ENCODE measurements at places on chromosomes 2 and 18.

GRCh38 chr2:43715300-43716098, 39.3 kb upstream of the C1GALT1C1L start:
- DNase-seq, result no peak

DNA sequence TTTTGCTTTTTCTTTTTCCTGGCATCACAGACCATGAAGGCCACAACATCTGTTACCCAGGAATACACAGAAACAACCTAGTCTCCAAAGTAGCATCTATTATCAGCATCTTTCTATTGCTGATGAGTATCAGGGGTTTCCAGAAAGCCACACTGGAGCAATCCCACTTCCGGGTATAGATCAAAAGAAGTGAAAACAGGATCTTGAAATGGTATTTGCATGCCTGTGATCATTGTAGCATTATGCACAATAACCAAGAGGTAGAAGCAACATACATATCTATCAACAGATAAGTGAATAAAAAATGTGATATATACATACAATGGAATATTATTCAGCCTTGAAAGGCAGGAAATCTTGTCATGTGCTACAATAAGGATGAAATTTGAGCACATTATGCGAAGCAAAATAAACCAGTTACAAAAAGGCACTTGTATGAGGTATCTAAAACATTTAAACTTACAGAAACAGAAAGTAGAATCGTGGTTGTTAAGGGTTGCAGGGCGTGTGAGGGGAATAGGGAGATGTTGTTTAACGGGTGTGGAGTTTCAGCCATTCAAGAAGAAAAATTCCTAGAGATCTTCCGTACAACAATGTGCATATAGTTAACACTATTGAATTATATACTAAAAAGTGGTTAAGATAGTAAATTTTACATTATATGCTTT, 115.1 kb downstream of the KCNE4 start:
- no peak for DNase-seq

DNA sequence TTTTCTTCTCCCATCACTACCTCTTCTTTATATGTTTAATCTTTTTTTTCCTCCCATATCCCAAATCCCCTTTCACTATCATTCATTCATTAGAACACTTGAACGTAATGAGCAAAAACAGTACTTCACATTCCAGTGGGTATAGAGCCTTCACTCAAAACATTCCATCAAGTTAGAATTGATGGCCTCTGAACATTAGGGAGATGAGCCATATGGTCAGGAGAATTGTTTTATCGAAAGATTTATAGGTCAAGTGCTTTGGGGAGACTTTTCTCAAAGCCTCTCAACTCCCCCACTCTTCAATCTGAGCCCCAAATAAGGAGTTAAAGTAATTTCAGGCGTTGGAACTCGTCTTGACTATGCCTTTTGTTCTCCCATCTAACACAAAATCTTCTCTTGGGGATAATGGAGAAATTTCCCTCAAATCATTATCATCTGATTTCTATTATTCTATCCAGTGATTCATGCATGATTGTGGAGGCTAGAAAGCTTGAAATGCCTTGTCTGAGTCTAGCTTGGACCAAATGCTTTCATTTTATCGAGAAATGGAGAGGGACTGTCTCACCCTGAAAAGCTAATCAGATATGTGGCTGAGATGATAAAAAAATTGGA, 79.2 kb downstream of the KIAA2012 start:
- no peak for DNase-seq

DNA sequence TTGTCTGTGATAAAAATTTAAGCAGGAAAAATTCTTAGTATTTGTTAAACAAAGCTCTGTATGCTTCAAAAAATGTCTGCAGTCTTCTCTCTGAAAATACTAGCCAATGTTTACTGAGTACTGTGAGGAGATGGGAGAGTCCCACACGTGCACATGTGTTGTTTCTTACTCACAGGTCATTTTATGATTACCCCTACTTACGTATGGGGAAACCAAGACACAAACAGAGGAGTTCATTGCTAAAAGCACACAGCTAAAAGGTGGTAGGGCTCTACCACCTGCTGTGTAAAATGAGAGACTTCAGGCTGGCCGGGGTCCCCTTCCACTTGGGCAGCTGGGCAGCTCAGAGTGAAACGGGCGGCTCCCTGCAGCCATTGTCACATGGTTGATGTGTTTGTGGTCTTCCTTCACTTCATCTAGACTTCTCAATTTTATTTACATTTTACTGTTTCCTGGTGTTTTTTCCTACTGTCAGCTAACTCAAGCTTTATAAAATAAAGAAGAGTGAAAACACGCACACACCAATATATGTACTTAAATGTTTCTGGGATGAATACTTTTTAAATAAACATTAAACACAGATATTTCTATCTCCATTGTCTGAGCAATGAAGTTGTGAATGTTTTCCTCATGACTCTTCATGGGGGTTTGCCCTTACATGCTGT, 71.2 kb downstream of the MBP start:
- DNase-seq, result peak; percentile 58

DNA sequence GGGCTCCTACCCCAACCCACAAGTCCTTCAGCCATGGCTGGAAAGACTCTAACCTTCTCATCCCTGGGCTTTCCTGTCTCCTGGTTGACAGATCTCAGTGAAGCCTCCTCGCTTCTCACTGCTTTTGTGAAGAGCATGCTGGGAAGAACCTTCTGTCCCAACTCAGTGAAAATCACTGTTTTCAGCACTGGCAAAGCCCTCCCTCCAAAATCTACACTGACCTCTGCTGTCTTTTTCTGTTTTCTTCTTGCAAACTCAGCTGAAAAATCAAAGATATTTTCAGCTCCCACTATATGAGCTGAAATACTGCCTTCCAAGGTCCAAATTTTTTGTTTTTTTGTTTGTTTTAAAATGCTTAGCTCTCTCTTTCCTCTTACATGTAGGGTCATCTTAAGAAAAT, 266.3 kb upstream of the AGAP1 start:
- no peak for DNase-seq

- DNase-seq, result no peak
These were observed 352.7 kb downstream of the ARL6IP6 start for GRCh38 chr2:153071090-153071489.

- peak; percentile 20 for DNase-seq
These were observed 327.2 kb upstream of the PKDCC start for GRCh38 chr2:41720331-41721251.

GRCh38 chr2:25381502-25381901, 39.8 kb upstream of the DNMT3A start:
- DNase-seq, result no peak

DNA sequence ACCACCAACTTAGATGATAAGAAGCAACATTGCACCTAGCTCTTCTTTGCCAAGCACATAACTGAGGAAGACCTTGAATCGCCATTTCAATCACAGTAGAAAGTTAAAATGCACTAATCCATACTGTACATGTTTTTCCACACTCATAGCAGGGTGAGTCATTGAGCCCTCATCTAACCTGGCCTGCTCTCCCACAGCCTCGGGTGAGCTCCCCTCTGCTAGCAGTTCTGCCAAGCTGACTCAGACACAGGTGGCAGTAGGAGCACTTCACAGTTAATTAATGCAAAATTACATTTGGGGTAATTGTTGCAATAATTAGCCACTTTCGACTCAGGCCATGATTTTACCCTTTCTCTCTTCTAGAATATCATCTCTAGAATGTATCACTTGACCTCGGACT, 1632.8 kb upstream of the CELF4 start:
- DNase-seq, result peak; percentile 57
